ENCODE measurements at places on chromosomes 16 and 17.

- no peak for DNase-seq
- no peaks in the 10 kb centered on the region for H3K36me3 ChIP-seq
These were observed 530 bp upstream of the CCL22 start for GRCh38 chr16:57358086-57358420.

GRCh38 chr16:53711390-53711789 is 7.4 kb downstream of the FTO start:
- H3K4me1 ChIP-seq: peaks cover 45% of the 10 kb centered on the region
- H3K27me3 ChIP-seq: no peaks in the 10 kb centered on the region
- no peak overlapping the region for H3K4me3 ChIP-seq

GRCh38 chr17:37197336-37197735 is 178.4 kb upstream of the C17orf78 start:
- H3K27ac ChIP-seq: no peak overlapping the region
- no peak for DNase-seq
- H3K4me3 ChIP-seq: no peak overlapping the region
- H3K27me3 ChIP-seq: no peaks in the 10 kb centered on the region

- no peaks in the 10 kb centered on the region for H3K27me3 ChIP-seq
- no peak for DNase-seq
- H3K4me3 ChIP-seq: no peak overlapping the region
- no peak overlapping the region for H3K27ac ChIP-seq
- no peaks in the 10 kb centered on the region for H3K36me3 ChIP-seq
These were observed 181.2 kb upstream of the COX10 start for GRCh38 chr17:13888056-13888609.

- no peak for DNase-seq
- H3K27me3 ChIP-seq: no peaks in the 10 kb centered on the region
- H3K4me1 ChIP-seq: no peaks in the 10 kb centered on the region
- H3K4me3 ChIP-seq: no peak overlapping the region
- no peak overlapping the region for H3K27ac ChIP-seq
These were observed 370.0 kb downstream of the HS3ST3B1 start for GRCh38 chr17:14670861-14671260.

DNA sequence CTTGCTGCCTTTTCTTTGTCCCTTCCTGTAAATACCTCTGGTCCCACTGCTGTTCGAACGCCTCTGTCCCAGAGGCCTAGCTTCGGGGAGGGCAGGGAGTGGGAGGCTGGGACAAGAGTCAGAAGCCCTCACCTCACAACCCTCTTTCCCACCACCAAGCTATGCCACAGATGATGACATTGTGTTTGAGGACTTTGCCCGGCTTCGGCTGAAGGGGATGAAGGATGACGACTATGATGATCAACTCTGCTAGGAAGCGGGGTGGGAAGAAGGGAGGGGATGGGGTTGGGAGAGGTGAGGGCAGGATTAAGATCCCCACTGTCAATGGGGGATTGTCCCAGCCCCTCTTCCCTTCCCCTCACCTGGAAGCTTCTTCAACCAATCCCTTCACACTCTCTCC is 10.4 kb downstream of the ARRB2 start:
- DNase-seq: no peak
- H3K27me3 ChIP-seq: no peaks in the 10 kb centered on the region
- peaks cover 25% of the 10 kb centered on the region for H3K36me3 ChIP-seq
- peaks cover 2% of the 10 kb centered on the region for H3K4me1 ChIP-seq

GRCh38 chr17:15404106-15405057 is 63.0 kb upstream of the TEKT3 start:
- H3K27ac ChIP-seq: no peak overlapping the region
- no peak for DNase-seq
- H3K36me3 ChIP-seq: no peaks in the 10 kb centered on the region
- no peaks in the 10 kb centered on the region for H3K4me1 ChIP-seq
- H3K27me3 ChIP-seq: no peaks in the 10 kb centered on the region

DNA sequence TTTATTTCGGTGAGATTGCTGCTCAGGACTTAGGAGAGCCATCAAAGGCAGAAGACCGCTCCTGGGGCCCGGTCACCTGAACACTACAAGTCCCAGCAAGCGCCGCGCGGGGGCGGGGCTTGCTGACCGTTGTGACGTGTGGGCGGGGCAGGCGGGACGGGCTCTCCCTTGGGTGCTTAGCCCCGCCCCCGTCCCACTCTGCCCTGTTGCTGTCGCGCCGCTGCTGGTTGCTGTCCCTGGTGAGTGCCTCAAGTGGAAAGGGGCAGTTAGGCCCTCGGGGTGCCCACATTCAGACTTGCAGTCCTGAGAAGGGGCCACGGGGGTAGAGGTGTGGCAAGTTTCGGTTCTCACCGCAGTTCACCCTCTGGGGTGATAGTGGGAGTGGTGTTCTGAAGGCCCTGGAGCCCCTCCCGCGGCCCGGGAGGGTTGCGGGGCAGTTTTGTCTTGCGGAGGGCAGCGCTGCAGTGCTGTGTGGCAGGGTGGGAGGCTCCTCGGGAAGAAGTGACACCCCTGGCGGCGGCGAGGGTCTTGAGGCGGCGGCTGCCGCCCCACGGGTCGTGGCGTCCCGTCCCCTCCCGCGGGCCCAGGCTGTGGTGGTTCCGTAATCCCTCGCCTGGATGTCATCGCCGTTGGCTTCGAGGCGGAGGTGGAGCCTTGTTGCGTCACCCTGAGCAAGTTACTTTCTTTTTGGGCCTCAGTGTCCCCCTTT is at the start of gene CALCOCO2:
Gene CALCOCO2, plus strand, starts transcription at position 196 of the 709 bp plus-strand sequence. CDS start 10,673 bp downstream, outside the sequence.
- no peaks in the 10 kb centered on the region for H3K36me3 ChIP-seq
- no peaks in the 10 kb centered on the region for H3K27me3 ChIP-seq
- H3K4me1 ChIP-seq: peaks cover 52% of the 10 kb centered on the region

DNA sequence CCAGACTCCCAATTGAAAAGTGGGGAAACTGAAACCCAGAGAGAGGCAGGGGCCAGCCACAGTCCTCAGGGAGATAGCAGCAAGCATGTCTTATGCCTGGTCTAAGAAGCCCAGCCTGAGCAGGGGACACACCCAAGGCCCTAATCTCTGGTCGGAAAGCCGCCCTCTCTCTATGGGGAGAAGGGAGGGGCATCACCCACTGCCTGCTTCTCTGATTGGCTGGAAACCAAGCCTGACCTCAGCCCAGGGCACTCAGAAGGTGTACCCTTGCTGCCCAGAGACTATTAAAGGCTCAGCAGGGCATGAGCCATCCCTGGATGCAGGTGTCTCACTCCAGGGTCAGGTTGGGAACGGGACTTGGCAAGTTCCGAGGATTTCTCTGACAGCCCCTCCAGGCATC is 5.7 kb upstream of the KRT13 start:
- no peaks in the 10 kb centered on the region for H3K27me3 ChIP-seq
- no peak overlapping the region for H3K27ac ChIP-seq
- H3K4me1 ChIP-seq: no peaks in the 10 kb centered on the region
- H3K36me3 ChIP-seq: no peaks in the 10 kb centered on the region

GRCh38 chr16:1472974-1473373 is 1.9 kb downstream of the CLCN7 start:
- DNase-seq: no peak
- peaks cover 1% of the 10 kb centered on the region for H3K36me3 ChIP-seq
- no peak overlapping the region for H3K27ac ChIP-seq
- peak overlapping the region; percentile 37 for H3K4me3 ChIP-seq

GRCh38 chr16:75079346-75079926 is 37.1 kb downstream of the LDHD start:
- H3K4me3 ChIP-seq: no peak overlapping the region
- H3K27ac ChIP-seq: no peak overlapping the region
- no peaks in the 10 kb centered on the region for H3K27me3 ChIP-seq
- H3K4me1 ChIP-seq: peaks cover 26% of the 10 kb centered on the region
- peaks cover 1% of the 10 kb centered on the region for H3K36me3 ChIP-seq

Measured in activated naive CD4-positive, alpha-beta T cell treated with anti-CD3 and anti-CD28 coated beads for 36 hours (primary cell).